ENCODE measurements at places on chromosomes 13 and 19.

GRCh38 chr13:76523740-76524340 is 362.4 kb downstream of the KCTD12 start:
- no peak for DNase-seq

DNA sequence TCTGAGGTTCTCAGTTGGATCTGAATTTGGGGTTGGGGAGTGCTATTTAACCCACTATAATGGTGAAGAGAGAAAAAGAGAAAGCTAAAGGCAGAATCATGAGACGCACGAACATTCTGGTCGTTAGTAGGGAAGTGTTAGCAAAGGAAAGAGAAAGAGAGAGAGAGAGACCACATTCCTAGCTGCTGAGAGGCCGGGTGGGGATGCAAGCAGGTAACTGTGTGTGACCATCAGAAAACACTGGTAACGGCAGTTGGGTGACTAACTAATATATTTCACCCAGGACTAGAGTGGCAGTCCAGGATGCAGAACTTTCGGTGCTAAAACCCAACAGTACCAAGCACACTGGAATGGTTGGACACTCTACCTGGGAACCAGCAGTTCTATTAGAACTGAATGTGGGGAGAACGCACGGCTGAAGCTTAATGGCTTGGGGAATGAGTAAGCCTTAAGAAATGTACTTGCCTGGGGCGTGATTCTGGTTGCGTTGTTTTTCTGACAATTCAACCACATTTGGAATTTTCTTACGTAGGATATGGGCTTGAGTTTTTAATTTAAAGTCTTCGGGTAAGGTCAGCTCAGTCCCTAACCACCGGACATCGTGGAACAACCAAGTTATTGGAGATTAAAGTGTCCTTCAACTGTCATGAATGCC is 130.2 kb downstream of the DNAJC15 start:
- DNase-seq, result no peak

DNA sequence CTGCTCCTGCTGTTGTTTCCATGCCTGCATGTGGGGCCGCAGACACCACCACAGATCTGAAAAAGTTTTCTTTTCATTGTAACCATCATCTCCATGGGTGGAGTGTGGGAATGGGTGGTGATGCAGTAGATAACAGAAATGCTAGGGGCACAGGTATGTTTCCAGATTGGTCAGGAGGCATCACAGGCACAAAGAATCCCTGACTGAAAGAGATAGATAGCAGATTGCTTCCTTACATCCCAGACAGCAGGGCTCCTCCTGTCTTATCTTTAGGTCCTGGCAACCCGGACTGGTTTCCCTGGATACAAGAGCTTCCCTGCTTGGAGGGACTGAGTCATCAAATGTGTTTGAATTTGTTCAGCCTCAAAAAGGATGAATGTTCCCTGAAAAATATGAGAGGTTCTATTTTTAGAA is 1937.6 kb downstream of the PCDH9 start:
- peak; percentile 45 for DNase-seq

- no peak for DNase-seq
These were observed 3.3 kb downstream of the ZNF350 start for GRCh38 chr19:51983361-51983760.

- no peak for DNase-seq
These were observed 92.0 kb downstream of the DGKH start for GRCh38 chr13:42140494-42140893.

GRCh38 chr13:80338781-80339562 is 2.0 kb downstream of the SPRY2 start:
- peak; percentile 74 for DNase-seq

- no peak for DNase-seq
These were observed 137.4 kb upstream of the SLITRK5 start for GRCh38 chr13:87533776-87534175.

GRCh38 chr19:22935151-22935550 is 67.8 kb downstream of the ZNF728 start:
- DNase-seq, result no peak

- no peak for DNase-seq
These were observed 28.6 kb downstream of the ZNF44 start for GRCh38 chr19:12265921-12266704.

DNA sequence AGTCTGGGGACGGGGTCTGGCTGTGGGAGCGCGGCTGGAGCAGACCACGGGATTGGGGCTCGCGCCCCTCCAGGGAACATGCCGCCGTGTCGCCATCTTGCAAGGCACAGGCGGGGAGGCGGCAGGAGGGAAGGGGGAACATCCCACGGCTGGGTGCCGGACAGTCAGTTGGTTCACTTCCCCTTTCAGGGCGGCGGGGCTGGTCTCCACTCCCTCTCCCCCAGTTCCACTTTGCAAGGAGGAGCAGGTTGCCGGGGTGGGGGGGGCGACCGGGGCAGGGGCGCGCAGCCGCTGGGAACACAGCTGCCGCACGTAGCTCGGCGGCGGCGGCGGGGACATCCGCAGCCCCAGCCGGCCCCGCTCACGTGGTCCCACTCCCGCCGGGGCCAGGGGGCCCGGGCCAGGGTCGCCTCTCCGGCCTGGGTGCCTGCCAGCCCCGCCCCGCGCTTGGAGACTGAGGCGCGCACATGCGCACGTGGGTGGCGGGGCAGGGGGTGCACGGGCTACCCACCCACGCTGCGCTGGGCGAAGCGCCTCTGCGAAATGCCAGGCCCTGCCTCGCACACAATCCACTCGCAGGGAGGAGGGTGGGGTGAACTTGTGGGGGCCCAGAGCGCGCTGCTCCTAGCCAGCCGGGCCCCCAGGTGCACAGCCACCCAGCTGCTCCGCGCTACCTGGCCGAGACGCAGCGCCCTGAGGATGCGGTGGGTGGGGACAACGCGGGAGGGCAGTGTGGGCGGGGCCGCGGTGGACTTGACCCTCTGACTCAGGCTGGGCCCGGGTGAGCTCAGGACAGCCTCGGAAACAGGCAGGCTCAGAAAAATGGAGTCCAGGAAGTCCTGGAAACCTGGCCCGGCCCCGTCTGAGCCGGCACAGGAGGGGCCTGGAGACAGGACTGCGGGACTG is 6.4 kb downstream of the KLF16 start:
- no peak for DNase-seq

GRCh38 chr19:11256189-11256588 is 6.1 kb downstream of the DOCK6 start:
- DNase-seq, result no peak

- no peak for DNase-seq
These were observed 99.0 kb upstream of the HTR2A start for GRCh38 chr13:46995874-46996273.

- no peak for DNase-seq
These were observed 795 bp downstream of the MLLT1 start for GRCh38 chr19:6278740-6279619.

DNA sequence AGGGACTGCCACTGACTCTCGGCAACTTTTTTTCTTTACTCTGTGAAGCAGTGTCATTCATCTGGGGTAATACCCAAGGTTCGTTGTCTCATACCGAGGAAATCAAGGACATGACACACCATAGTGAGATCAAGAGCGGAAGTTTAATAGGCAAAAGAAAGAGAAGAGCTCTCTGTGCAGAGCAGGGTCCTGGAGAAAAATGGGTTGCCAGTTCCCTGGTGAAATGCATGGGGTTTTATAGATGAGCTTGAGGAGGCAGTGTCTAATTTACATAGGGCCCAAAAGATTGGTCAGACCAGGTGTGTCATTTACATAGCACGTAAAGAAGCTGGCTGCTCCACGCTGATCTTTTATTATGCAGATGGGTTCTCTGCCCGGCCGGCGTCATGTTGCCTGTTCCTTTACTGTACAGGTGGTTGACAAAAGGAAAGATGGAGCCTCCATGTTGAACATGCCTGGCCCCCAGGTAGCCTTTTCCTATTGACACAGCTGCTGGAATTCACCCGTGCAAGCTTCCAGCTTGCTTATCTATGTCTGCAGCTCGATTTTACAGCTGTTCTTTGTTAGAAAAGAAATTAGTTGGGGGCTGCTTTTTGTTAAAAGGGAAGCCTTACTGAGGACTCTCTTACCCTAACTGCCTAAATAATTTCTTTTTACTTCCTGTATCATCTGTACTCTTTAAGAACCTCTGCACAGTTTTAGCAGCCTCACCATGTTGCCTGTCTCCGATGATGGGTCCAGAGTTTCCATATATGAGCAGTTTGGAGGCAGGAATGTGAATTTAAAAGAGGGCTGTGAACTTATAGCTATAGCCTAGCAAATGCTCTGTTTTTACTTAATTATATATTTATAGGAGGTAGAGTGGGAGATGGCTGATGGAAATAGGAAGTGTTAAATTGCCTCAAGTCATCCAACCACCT is 98.0 kb upstream of the DIAPH3 start:
- DNase-seq, result no peak

GRCh38 chr19:2887391-2887914 is 13.3 kb upstream of the ZNF57 start:
- no peak for DNase-seq

GRCh38 chr19:35349614-35350521 is 2.2 kb downstream of the FFAR1 start:
- DNase-seq, result no peak

DNA sequence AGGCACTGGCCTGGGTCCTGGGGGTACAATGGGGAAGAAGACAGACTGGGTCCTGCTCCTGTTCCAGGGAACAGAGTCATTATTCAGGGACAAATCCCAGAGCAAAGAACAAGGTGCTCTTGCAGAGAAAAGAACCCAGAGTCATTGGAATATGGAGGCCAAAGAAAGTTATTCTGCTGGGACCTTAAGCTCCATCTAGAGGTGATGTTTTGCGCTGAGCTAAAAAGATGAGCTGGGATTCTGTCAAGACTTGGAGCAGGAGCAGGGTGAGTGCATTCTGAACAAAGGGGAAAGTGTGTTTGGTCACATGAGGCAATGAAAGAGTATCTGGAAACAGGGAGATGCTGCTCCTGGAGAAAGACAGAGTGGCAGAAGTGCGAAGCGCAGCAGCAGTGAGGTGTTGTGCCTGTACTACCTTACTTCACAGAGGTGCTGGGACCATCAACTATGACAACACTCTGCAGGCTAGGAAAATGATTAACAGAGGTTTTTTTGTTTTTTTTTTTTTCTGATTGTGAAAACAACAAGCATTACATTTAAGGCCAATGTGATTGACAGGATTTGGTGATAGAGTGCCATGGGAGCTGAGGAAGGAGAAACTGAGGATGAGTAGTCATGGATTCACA is 95.3 kb upstream of the TNFSF11 start:
- no peak for DNase-seq

DNA sequence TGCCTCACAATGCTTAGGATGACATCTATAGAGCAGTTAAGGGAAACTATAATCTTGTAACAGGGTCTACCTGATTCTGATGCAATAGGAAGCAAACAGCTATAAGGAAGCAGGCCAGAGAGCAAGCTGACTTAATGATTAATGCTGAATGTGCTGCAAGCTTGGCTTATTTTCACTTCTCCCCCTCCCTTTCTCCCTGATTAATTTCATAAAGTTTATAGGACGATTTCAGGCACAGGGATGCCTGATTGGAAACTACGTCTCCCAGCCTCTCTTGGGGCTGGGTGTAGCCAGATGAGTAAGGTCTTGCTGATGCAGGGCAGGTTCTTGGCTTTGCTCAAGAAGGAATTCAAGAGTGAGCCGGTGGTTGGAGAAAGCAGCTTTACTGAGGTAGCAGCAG is 82.8 kb upstream of the MRI1 start:
- no peak for DNase-seq

DNA sequence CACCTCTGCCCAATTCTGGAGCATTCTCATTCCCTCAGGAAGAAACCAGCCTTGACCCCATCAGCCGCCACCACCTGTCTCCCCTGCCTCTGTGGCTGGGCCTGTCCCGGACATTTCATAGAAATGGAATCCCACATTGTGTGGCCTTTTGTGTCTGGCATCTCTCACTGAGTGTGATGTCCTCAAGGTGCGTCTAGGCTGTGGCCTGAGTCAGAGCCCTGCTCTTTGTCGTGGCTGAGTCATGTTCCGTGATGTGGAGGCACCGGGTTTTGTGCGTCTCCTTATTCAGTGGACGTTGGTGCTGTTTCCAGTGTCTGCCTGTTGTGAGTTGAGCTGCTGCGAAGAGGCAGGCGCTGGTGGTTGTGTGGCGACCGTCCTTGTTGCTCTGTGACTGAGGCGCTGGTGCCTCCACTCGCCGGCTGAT is 3.5 kb downstream of the FZR1 start:
- DNase-seq, result no peak

DNA sequence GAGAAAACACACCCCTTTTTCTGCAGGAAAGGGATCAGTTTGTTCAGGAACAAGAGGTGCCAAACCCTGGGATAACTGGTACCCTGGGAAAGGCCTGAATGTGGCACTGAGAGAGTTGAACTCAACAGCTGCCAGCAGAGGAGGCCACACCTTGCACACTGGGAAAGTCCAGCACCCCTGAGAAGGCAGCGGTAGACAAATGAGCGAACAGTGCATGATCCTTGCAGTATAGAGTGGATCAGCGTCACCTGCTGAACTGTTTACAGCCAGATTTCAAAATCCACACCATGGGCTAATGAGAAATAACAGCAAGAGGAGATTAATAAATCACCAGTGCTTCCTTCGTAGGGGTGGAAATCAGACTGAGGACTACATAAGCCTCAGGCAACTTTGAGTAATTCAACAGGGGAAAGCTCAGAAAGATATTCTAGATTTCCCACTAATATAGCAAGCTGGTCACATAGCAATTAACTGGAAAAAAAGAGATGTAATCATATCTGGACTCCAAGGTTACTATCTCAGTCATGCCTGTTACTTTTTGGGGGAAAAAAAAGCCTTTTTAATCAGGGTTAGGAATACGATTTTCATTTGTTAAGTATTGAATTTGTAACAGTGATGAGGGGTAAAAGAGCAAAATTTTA is 52.0 kb downstream of the DCT start:
- DNase-seq, result no peak

DNA sequence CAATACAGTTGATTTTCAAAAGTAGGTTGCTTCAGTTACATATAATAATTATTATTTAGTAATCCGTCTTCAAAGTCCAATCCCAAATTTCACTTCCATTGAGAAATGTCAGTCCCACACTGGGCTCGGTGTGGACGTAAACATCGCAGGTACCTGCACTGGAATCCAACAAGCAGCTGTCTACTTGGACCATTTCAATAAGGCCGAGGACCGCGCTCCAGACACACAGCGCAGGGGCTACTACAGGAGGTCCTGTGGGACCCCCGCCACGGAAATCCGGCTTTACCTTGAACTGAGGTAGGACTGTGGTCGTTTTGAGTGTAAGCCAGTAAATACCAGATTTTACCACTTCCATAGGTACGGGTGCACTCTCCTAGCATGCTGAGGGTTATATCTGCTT is 30.8 kb downstream of the IRS2 start:
- no peak for DNase-seq
